ENCODE measurements at places on chromosomes 7 and 10.

DNA sequence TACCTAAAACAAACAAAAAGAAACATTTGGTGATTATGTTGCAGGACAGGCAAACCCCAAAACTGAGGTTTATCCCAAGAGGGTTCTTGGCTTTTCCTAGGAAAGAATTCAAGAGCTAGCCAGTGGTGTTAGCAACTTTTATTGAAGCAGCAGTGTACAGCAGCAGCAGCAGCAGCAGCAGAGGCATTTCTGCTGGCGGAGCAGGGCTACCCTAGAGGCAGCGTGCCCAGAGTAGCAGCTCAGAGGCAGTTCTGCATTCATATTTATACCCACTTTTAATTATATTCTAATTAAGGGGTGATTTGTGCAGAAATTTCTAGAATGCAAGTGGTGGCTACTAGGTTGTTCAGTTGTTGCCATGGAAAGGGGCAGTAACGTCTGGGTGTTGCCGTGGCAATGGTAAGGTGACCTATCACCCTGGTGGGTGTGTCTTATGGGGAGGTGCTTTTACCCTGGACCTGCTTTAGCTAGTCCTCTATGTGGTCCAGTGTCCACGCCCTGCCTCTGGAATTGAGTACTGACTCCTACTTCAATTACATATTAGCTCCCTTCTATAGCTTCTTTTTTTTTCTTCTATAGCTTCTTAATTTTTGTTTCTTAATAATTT is 53.9 kb downstream of the VCL start:
- no peak for DNase-seq

GRCh38 chr7:45703373-45703821 is 129.2 kb downstream of the ADCY1 start:
- no peak for DNase-seq

GRCh38 chr10:1162481-1163203 is 106.5 kb downstream of the WDR37 start:
- DNase-seq: no peak

- DNase-seq: no peak
Measured at GRCh38 chr7:133649593-133649992, 396.7 kb downstream of the EXOC4 start.

GRCh38 chr7:143975617-143976016 is 21.0 kb downstream of the OR2F1 start:
- no peak for DNase-seq

DNA sequence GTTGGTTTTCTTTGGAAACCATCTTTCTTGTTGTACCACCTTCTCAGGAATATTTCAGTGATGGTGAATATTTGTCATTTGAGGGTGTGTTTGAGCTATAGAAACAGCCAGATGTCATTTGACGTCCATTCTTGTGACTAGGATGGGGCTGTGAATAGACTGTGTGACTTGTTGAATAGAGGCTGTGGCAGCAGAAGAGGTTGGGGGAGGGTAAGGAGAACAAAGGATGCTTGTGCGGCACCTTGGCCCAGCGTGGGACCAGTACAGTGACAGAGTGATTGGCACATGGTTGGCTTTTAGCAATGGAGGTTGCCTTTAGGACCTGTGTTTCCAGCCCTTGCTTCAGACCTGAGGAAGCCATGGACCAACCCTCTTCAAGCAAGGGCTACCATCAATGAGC is 11.3 kb downstream of the DMBT1 start:
- DNase-seq: no peak

GRCh38 chr7:124898531-124898930 is 31.1 kb downstream of the POT1 start:
- DNase-seq: no peak

GRCh38 chr10:56135828-56136227 is 225.2 kb downstream of the ZWINT start:
- no peak for DNase-seq

GRCh38 chr7:74388880-74389415 is 64.8 kb upstream of the GTF2IRD1 start:
- no peak for DNase-seq

DNA sequence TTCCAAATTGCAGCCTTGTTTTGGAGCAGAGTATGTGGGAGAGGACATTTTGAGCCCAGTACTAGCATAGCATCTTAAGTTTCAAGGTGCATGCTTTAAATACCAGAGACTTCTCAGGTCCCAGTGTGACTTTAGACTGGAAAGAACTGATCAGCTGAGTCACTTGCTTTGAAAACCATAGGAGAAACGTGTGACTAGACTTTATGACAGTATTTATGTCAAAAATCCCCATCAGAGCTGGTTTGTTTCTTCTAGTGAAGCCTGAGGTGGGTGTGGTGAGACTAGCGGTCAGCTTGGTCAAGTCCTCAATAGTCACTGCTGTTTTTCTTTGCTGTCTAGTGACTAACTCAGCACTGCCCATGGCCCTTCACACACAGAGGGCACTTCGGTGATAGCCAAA is 724.2 kb downstream of the GATA3 start:
- DNase-seq: no peak

GRCh38 chr10:43573250-43574000 is 991 bp downstream of the ZNF239 start:
- peak; percentile 28 for DNase-seq

- DNase-seq: no peak
Measured at GRCh38 chr7:98470485-98471240, 69.8 kb upstream of the BAIAP2L1 start.

Data from right hindlimb (tissue), 1 donor.